ENCODE measurements at places on chromosomes 11 and 22.
A peak's percentile ranks its signal among the peaks of the same experiment; 100 is the strongest.

GRCh38 chr11:92082652-92083051, 142.0 kb upstream of the FAT3 start:
- DNase-seq = no peak

- no peak for DNase-seq
These were observed 68.6 kb downstream of the LRP5 start for GRCh38 chr11:68380786-68381622.

GRCh38 chr11:130389335-130389935, 39.0 kb downstream of the ADAMTS8 start:
- DNase-seq = no peak

DNA sequence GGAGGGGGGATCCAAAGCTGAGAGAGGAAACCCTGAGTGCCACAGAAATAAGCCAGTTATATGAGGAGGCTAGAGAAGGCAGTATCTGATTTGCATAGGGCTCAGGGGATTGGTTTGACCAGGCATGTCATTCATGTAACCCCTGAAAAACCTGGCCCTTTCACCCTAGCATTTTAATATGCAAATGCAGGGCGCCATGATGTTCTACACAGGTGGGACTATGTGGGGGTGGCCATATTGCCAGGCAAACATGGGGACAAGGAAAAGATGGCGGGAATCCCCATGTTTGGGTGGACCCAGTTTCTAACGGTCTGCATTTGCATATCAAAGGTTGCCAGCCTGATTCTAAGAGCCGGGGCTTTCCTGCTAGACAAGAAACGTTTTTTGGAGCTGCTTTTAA, 27.2 kb downstream of the CSF2RB start:
- no peak for DNase-seq

DNA sequence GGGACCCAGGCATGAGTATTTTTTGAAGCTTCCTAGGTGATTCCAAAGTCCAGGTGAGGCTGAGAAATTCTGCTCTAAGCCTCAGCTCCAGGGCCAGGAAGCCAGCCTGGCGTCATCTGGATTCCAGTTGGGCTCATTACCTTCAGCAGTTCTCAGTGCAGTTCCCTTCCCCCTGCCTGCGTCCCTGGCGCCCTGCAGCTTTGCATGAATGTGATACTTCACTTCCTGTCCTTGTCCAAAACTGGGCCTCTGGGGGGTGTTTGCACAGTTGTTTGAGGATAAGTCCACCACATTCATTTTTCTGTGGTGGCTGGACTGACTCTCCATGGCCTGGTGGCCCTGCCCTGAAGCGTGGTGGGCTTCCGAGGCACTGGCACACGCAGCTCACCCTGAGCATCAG, 98.1 kb downstream of the TENM4 start:
- no peak for DNase-seq

- no peak for DNase-seq
These were observed 377.2 kb downstream of the MN1 start for GRCh38 chr22:27424319-27424718.

GRCh38 chr22:50467773-50468440, 6.9 kb downstream of the SBF1 start:
- no peak for DNase-seq

DNA sequence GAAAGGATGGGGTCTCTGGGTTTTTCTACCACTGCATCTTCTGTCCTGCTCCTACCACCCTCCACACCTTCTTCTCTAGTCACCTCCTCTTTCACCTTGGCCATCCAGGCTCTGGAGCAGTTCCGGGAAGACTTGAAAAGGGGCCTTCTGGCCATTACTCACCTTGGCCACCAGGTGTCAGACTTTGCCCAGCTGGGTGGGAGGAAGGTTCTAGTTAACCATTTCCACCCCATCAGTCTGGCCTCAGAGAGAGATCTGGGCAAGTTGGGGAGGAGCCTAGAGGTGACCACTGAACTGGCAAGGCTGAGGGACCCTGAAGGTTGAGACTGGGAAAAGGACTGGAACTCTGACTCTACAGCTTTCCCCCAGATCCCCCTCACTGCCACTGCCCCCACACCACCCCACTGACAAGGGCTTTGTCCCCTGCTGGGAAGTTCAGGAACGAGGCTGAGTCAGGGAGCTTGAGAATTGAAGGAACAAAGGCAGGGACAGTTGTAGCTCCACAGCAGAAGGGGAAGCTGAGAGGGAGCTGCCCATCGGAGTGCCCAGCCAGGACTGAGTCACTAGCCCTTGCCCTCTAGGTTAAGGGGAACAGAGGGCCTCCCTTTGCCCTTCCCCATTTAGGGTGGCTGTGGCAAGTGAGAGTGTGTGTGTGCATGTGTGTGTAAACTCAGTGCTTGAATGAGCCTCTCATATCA, 3.7 kb upstream of the POLD4 start:
- peak; percentile 96 for DNase-seq

- no peak for DNase-seq
These were observed 34.3 kb downstream of the GUCY1A2 start for GRCh38 chr11:106983991-106984390.

GRCh38 chr11:70493891-70494290, 95.6 kb downstream of the CTTN start:
- no peak for DNase-seq

DNA sequence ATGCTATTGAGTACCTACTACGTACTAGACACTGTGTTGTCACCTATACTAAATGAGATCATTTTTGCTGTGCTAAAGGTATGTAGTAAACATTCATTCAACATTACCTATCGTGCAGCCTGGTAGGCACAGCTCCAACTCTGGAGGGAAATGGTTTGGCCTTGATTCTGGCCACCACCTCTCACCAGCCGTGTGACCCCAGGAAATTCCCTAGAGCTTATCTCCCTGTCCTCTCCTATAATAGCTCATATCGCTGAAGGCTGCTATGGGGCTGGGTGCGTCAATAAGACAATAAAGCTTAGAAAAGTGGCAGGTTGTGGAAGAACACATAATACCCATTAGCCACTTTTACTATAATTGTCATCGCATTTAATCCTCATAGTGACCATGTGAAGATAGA, 107.5 kb downstream of the MYO18B start:
- no peak for DNase-seq

- no peak for DNase-seq
These were observed 70.9 kb downstream of the SCUBE1 start for GRCh38 chr22:43272301-43272700.

DNA sequence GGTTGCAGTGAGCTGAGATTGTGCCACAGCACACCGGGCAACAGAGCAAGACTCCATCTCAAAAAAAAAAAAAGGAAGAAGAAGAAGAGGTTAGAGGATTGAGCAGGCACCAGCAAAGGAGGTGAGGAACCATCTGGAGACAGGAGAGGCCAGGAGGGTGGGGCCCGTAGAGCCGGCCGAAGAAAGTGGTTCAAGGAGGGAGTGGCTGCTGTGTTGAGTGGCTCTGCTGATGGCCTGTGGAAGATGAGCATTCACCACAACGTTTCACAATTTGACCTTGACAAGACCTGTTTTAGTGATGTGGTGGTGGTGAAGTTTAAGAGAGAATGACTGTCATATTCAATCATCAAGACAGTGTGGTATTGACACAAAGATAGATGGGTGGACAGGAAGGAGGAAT, 6.8 kb upstream of the CTSD start:
- no peak for DNase-seq

GRCh38 chr11:32775908-32776307, 18.6 kb downstream of the CCDC73 start:
- DNase-seq = no peak

GRCh38 chr11:75155570-75156422, 4.9 kb downstream of the SLCO2B1 start:
- DNase-seq = no peak

DNA sequence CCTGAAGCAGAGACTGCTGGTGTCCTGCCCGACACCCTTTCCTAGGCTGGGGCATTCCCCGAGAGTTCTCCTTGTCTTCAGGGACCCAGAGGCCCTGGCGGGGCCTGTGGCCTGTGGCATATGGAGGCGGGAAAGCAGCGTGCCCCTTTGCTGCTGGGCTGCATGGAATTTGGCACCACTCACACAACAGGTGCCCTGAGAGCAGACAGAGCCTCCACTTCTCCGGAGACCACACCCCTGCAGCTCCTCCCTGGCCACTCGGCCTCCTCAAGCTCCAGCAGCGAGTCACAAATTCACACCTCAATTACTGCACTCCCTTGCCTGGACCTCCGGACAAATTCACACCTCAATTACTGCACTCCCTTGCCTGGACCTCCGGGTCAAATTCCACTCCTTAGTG, 1375.2 kb downstream of the TBC1D22A start:
- DNase-seq = no peak

- DNase-seq = no peak
These were observed 137.6 kb downstream of the MAML2 start for GRCh38 chr11:96205460-96205809.

GRCh38 chr22:36368359-36368983, 19.3 kb downstream of the MYH9 start:
- DNase-seq = no peak

DNA sequence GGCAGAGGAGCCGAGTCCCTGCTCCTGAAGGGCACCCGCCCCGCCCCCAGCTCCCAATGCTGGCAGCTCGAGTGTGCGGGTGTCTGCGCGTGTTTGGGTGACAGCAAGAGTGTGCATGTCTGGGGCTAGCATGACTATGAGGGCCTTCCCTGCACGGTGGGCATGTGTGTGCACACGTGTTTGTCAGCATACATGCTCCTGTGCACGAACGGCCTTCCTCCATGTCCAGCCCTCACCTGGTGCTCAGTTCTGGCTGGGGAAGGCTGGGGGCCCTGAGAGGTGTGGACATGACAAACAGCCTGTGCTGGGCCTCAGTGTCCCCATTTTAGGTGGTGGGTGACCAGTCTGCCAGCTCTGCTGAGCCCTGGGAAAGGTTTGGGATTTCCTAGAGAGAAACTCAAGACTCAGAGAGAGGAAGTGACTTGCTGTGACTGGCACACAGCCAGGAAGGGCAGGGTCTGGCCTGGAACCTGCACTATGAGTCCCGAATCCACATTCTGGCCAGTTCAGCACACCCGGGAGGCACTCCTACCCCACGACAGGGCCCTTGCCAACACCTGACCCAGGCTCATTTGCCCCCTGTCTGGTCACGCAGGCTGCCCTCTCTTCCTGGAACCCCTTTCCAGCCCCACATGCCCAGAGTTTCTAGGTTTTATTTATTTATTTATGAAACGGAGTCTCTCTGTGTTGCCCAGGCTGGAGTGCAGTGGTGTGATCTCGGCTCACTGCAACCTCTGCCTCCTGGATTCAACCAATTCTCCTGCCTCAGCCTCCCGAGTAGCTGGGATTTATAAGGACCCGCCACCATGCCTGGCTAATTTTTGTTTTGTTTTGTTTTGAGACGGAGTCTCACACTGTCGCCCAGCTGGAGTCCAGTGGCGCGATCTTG, 3.3 kb upstream of the SHISA8 start:
- DNase-seq = peak; percentile 95

- no peak for DNase-seq
These were observed 25.8 kb downstream of the TNRC6B start for GRCh38 chr22:40203572-40203971.

- no peak for DNase-seq
These were observed 75.2 kb downstream of the RTL6 start for GRCh38 chr22:44422746-44423380.

DNA sequence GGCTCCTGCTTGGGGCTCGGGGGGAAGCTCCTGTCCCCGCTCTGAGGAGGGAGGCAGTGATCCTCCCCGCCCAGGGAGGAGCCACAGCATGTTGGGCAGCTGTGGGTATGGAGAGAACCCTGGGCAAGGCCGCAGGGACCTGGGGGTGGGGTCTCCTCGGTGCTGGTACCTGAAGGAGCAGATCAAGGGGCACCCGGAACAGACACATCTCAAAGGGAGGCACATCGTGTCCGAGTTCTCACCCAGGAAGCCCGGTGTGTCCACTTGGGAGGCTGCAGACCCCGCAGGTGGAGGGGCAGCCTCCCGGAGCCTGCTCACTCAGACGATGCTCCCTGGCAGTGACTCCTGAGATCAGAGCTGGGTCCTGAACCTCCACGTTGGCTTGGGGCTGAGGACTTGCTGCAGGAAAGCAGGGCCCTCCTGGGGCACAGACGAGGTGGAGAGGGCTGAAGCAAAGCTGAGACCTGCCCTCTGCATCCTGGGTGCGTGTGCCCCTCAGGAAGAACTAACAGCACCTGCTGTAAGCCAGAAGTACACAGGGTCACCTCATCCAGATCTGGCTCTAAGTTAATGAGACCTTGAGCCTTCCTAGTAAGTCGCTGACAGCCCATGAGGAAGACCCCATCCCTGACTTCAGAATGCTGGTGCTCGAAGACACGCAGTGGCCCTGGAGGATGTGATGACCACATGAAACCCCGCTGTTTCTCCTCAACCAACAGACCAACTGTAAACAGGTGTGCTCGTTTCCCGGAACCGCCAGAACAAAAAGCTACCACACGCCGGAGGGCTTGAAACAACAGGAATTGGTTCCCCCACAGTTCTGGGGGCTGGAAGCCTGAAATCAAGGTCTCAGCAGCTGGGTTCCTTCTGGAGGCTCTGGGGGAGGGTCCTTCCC, 5.9 kb upstream of the OSBPL5 start:
- no peak for DNase-seq

DNA sequence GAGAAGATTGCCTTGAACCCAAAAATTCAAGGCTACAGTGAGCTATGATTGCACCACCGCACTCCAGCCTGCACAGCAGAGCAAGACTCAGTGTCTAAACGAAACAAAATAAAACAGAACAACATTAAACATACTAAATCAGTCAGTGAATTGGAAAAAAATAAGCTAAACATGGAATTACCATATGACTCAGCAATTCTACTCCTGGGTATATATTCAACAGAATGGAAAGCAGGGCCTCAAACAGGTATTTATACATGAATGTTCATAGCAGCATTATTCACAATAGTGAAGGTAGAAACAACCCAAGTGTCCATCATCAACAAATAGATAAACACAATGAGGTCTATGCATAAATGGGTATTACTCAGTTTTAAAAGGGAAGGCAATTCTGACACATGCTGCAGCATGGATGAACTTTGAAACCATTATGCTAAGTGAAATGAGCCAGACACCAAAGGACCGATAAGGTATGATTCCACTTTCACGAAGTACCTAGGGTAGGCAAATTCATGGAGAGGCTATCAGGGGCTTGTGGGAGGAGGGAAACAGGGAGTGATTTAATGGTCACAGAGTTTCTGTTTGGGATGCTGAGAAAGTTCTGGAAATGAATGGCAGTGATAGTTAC, 15.5 kb downstream of the NTM start:
- no peak for DNase-seq

DNA sequence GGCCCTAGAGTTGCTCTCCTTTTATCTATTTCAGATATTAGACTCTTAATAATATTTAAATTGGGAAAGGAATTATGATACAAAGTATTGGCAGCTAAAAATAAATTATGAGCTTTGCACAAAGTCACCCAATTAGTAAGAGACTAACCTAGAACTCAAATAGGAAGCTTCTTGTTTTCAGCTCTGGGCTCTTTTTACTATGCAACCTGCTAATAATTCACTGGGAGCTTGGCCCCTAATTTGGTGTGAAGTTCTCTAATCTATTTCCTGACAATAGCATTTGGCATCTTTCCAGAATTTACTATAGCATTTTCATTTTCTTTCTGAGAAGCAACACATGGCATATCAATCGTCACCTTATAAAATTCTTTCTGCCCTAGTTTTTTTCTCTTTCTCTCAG, 727.7 kb upstream of the ANO5 start:
- DNase-seq = no peak

Measured in suppressor macrophage treated with lipopolysaccharide for 1 hour (primary cell).